ENCODE measurements at places on chromosomes 12 and 14.

- DNase-seq = no peak
These were observed 330.1 kb upstream of the GARIN2 start for GRCh38 chr14:66859063-66859671.

DNA sequence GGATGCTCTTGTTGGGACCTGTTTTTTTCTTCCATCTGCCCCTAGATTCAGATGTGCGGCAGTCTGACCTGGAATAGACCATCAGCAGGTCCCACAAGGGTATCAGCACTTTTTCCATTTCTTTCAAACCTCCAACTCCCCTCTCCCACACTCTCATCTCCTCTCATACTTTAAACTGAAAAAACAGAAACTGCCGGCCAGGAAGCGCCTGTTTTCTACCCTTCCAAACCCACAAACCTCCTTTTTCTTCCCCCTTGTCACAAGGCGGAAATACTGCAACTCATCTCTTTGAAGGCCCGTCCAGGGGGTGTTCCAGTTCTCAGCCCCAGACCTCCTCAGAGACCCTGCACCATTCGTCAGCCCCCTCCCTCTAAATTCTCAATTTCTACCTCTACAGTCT, 62.5 kb upstream of the FKBP4 start:
- DNase-seq = no peak

DNA sequence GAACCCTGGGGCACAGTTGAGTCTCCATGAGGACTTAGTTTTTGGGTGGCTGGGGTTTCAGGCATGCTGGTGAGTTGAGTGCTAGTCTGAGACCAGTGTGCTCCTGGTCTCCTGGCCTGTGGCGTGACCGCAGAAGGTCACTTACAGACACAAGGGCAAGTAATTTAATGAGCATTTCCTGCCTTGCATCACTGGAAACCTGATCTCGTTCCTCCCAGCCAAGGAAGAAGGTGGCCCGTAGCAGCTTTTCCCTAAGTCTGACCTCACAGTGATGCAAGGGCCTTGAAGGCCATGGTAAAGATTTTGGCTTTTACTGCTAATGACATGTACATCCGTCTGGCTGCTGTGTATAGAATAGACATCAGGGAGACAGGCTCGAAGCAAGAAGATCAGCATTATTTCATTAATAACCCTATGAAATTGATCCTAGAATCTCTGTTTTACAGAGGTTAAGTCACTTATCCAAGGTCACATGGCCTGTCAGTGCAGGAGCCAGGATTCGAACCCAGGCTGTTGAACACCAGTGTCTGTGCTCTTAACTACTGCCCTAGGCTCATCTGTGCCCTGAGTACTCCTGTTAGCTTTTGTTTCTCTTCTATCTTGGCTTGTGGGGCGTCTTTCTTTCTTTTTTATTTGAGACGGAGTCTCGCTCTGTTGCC, 4.6 kb downstream of the TMEM120B start:
- DNase-seq = no peak

- no peak for DNase-seq
These were observed 943.0 kb downstream of the GALC start for GRCh38 chr14:87049950-87050349.

GRCh38 chr12:97024393-97024792, 117.3 kb downstream of the NEDD1 start:
- no peak for DNase-seq

- no peak for DNase-seq
These were observed 252.1 kb downstream of the LRIG3 start for GRCh38 chr12:58668233-58668632.

DNA sequence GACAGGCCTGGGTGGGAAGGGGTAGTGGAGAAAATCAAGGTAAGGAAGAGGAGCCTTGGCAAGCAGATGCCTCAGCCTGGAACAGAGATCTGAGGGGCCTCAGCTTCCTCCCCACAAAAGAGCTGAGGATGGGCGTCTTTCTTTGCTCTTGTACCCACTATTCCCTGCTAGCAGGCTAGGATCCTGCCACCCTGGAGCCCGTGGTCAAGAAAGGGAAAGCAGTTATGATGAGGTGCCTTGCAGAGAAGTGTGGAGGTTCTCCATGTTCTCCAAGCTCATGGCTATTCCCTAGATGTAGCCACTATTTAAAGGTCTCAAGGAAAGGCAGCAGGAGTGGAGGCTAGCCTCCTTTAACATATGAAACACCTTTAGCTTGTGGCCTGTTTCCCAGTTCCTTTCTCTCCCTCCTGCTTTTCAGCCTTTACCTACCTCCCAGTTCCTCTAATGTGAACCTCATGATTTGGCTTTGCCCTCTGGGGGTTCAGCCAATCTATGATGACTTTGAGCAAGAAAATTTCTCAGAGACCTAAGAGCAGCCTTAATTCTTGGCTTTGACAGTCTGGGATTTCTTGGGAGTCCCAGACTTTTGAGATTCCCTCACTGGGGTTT, 1.1 kb downstream of the IKZF4 start:
- DNase-seq = no peak

DNA sequence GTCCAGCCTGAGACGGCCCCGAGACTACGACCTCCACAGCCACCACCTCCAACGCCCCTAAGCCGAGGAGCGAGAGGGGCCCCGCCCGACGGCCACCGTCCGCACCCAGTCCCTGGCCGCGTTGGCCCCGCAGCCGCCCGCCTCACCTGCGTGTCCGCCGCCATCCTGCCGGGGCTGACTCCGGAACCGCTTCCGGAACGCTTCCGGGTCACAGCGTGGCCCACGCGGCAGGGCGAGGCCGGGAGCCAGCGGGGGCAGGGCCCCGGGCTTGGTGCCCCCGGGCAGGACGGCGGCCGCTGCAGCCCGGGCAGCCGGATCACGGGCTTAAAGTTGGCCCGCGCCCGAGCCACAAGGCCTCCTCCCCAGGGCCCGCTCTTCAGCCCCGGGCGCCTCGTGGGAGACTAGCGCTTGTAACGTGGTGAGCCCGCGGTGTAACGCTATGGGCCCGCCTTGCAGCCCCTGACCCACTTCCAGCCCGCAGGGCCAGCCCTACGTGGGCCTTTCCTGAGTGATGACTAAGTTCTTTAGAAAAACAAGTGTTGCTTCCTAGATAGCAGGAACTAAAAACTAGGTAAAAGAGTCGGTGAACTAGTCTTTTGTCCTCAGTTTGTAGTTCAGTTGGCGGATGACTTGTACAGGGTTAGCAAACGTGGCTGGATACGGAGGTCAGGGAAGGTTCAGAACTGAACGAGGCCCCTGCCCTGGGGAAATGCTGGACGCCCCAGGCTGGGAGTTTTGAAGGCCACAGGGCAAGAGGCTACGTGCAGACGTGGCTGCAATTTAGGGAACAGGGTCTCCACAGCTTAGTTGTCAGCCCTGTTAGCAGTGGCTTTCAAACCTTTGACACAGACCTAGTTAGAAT, at the start of gene GCN1:
Gene GCN1 (minus strand): TSS at position 182 of the 862 bp plus-strand sequence. CDS start 18 bp downstream, at position 164.
- DNase-seq = peak; percentile 92

- no peak for DNase-seq
These were observed 164.8 kb downstream of the DUSP6 start for GRCh38 chr12:89187507-89187906.

All from retina (tissue), 1 donor.